ENCODE measurements at places on chromosomes 16 and 17.

- no peak for DNase-seq
Measured at GRCh38 chr17:63475491-63476412, 1.1 kb upstream of the ACE start.

DNA sequence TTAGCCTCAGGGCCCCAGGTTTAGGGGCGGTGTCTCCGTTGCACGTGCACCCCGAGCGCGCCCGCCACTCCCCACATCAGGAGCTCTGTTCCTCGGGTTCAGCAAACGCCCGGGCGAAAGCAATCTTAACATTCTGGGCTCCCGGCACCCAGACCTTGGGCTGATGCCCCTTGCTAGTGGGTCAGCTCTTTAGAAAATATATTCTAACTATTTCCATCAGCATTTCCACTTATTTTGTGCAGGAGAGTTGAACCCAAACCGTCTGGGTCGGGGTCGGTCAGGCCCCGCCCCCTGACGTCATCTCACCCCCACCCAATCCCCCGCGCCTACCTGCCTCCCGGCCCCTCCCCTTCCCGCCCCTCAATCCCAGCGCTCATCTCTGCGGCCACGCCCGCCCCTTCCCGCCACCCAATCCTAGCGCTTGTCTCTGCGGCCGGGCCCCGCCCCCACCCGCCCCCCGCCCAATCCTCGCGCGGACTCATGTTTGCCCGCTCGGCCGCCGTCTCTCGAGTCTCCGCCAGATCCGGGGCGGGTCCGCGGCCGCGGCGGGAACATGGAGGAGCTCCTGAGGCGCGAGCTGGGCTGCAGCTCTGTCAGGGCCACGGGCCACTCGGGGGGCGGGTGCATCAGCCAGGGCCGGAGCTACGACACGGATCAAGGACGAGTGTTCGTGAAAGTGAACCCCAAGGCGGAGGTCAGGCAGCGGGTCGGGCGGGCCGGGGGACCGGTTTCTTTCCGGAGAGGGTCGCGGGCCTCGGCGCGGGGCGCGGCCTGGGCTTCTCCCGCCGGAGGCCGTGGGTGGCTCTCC, at the start of gene FN3KRP:
Gene FN3KRP (plus strand): TSS at position 504 of the 808 bp plus-strand sequence. CDS start 50 bp downstream, at position 554.
- DNase-seq = peak; percentile 96

- DNase-seq = no peak
Measured at GRCh38 chr16:51237861-51238378, 86.8 kb upstream of the SALL1 start.

- DNase-seq = no peak
Measured at GRCh38 chr17:16406742-16407674, 8.4 kb upstream of the TRPV2 start.

GRCh38 chr17:46785696-46786095, 32.8 kb downstream of the WNT3 start:
- DNase-seq = no peak

- no peak for DNase-seq
Measured at GRCh38 chr16:22360963-22361659, 13.3 kb downstream of the CDR2 start.

- peak; percentile 71 for DNase-seq
Measured at GRCh38 chr17:7557775-7558543, 591 bp upstream of the TNFSF13 start.

DNA sequence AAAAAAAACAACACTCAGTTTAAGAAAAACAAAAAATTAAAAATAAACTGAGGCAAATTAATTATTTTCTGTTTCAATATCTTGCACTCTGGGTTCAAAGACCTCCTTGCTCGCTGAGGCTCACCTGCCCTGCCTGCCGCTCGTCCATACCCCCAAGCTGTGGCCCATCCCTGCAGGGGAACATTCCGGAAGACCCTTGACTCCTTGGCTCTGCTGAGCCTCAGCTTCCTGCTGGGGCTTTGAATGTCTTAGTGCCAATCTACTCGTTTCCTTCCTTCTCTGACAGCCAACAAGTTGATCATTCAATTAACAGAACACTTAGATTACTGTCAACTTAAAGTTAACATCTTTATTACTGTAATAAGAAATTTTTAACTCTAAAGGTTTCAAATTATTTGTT, 24.3 kb downstream of the G6PC1 start:
- no peak for DNase-seq

DNA sequence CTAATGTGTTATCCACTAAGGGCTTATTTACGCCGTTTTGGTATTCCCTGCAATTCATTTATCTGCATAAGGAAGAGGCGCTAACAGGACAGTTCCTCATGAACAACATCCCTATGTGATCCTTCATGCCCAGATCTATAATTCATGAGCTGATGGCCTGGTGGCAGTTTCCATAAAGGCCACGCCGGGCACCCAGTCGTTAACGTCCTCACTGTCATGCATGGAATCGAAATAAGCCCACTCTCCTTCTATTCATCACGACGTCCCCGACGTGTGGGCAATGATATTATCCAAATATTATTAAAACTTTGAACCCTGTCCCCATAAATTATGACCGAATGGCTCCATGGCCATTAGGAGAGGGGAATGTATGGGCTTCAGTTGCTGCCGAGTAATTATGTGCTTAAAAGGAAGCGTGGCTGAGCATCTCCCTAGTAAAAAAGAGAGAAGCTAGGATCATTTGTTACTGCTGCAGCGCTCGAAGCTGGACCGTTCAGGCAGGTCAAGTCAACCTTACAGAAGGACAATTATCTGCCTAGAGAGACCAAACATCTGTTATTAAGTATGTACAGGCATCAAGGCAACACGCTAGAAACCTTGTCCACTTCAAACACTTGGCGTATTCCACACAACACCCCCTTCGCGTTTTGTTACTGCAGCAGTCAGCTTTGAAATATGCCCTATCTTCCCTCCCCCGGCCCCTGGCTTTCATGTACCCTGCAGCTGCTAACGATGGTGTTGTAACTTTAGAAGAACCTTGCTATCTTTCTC, 94.0 kb upstream of the SALL1 start:
- no peak for DNase-seq

DNA sequence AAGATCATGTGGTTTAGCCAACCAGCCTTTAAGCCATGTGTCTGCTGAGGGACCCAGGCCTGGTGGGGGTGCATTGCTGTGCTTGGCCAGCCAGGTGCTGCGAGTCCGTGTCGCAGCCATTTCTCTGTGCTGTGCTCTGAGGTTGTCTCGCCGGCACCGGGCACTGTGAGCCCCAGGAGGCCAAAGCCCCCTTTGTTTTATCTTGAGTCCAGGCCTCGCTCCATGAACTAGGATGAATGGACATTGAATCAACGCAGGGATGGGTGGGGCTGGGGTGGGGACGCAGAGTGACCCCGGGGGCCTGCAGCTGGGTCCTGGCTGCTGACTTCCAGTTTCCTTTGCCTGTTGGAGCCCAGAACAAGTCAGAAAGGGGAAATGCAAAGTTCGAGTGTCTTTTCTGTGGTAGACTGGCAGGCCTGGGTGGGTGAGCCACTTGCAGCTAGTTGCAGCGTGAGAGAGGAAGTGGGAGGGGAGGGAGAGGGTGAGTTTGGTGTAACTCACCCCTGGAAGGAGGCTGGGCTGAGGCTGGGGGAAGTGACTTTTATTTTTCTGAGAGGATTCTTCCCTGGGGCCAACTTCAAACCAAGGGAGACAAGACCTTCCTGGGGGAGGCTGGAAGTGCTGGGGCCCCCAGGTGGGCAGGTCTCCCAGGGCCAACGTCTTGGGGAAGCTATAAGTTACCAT, 324.7 kb downstream of the SEC14L1 start:
- DNase-seq = peak; percentile 85

- no peak for DNase-seq
Measured at GRCh38 chr17:61091096-61091495, 308.5 kb upstream of the TBX2 start.

DNA sequence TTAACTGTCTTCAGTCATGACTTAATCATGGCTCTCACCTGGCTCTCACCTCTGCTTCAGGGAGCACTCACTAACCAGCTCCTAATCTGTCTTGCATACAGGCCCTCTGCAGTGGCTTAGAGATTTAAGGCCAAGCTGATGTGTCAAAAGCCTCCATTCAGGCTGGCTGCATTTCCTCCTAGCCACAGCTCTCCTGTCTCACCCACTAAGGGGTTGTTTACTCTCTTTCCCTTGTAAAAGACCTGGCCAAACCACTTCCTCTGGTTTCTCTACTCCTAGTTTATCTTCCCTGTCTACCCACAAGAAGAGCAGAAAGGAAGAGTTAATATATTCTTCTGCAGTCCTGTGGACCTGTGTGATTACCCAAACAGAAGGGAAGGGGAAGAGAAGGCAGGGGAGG, 9.3 kb upstream of the ASIC2 start:
- no peak for DNase-seq

- no peak for DNase-seq
Measured at GRCh38 chr17:79647456-79647915, 36.6 kb upstream of the RBFOX3 start.

- DNase-seq = no peak
Measured at GRCh38 chr17:11943759-11944347, 53.4 kb downstream of the ZNF18 start.

GRCh38 chr17:46821482-46822387, 3.2 kb upstream of the WNT3 start:
- no peak for DNase-seq

DNA sequence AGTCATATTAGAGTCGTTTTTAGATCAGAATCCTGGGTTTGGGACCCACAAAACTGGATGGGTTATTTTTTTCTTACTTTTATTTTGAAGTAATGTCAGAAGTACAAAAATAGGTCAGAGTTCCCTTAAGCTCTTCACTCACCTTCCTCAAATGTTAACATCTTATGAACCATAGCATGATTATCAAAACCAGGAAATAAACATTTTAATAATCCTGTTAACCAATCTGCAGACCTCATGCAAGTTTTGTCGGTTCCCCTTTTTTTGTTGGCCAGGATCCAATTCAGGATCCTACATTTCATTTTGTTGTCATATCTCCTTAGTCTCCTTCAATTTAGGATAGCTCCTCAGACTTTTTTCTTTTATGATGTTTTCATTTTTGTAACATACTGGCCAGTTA, 162.0 kb downstream of the CHD9 start:
- no peak for DNase-seq

GRCh38 chr17:28552176-28552999, at the start of gene UNC119:
Gene UNC119 (minus strand): TSS chr17:28552624. CDS start chr17:28552557, 67 bp downstream.
- DNase-seq = peak; percentile 91

Measured in H54 (cell line).